ENCODE measurements at places on chromosomes 7 and 10. TPM values are rescaled to one million over a fixed set of nuclear protein-coding genes. Genes with fewer than 3 reads are reported as not detected.
A peak's percentile ranks its signal among the peaks of the same experiment; 100 is the strongest.

The GNGT1 gene
- not detected for total RNA-seq

The MEOX2 gene
- 0.80 TPM for total RNA-seq

The CDK14 gene
- 23.5 TPM for total RNA-seq

The PSD gene
- total RNA-seq = 13.1 TPM

The SORBS1 gene
- 33.1 TPM for total RNA-seq

The EBLN1 gene
- not detected for total RNA-seq

The SFTPA1 gene
- total RNA-seq = not detected

GRCh38 chr7:107914831-107915230 is 23.8 kb downstream of the DLD start:
- H3K4me1 ChIP-seq = no peaks in the 10 kb centered on the region
- no peaks in the 10 kb centered on the region for H3K27me3 ChIP-seq
- H3K27ac ChIP-seq = no peak overlapping the region
- DNase-seq = no peak
- H3K36me3 ChIP-seq = no peaks in the 10 kb centered on the region

GRCh38 chr10:125662584-125662983 is 20.4 kb downstream of the TEX36 start:
- no peaks in the 10 kb centered on the region for H3K27me3 ChIP-seq
- no peak for DNase-seq
- no peaks in the 10 kb centered on the region for H3K36me3 ChIP-seq
- no peak overlapping the region for H3K4me3 ChIP-seq
- peak overlapping the region; percentile 78 for H3K27ac ChIP-seq
- H3K4me1 ChIP-seq = no peaks in the 10 kb centered on the region

GRCh38 chr10:31961277-31962074 is 32.8 kb upstream of the ARHGAP12 start:
- H3K36me3 ChIP-seq = no peaks in the 10 kb centered on the region
- no peaks in the 10 kb centered on the region for H3K27me3 ChIP-seq

GRCh38 chr10:17974505-17974904 is 22.8 kb downstream of the SLC39A12 start:
- no peaks in the 10 kb centered on the region for H3K27me3 ChIP-seq
- no peaks in the 10 kb centered on the region for H3K4me1 ChIP-seq
- H3K4me3 ChIP-seq = no peak overlapping the region
- DNase-seq = no peak
- H3K36me3 ChIP-seq = no peaks in the 10 kb centered on the region

Measured in hepatocyte (in vitro differentiated cells).